ENCODE measurements at places on chromosomes 5 and 9.

- DNase-seq, result peak; percentile 82
Observed at GRCh38 chr5:150624334-150625163, 15.9 kb upstream of the SYNPO start.

- no peak for DNase-seq
Observed at GRCh38 chr9:5556101-5556705, 45.9 kb downstream of the PDCD1LG2 start.

- DNase-seq, result no peak
Observed at GRCh38 chr9:74333384-74334032, 163.6 kb upstream of the RORB start.

DNA sequence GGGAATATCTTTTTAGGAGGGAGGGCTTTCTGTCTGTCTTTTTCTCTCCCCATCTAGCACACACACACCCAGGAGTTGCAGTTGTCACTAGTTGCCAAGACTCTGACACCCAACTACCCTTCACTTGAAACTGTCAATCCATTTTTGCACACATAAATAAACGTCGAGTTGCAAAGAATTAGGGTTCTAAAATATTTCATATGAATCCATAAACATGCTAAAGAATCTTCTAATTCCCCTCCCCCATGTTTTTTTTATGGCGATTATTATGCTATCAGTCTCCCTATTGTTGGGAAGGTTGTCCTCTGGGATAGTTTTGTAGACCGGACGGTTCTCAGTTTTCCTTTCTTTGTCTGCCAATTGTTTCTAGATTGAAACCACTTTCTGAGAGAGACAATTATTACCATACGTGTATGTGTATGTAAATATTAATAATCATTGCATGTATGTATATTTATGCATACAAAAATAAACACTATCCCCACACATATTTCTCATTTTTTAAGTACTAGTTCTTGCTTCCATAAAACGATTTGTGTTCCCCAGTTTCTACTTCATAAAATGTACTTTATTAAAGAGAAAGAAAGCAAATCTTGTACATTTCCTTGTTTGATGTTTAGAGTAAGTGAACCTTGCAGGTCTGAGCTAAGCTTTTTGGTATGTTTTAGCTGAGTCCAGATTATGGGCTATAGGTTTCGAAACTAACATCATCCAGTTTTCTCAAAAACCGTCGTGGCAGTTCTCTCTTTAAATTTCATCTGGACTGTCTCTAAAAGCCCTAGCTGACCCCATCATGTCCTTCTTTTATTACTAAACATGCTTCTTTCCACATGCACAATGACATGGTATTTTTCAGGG is 165.0 kb upstream of the MPDZ start:
- no peak for DNase-seq

DNA sequence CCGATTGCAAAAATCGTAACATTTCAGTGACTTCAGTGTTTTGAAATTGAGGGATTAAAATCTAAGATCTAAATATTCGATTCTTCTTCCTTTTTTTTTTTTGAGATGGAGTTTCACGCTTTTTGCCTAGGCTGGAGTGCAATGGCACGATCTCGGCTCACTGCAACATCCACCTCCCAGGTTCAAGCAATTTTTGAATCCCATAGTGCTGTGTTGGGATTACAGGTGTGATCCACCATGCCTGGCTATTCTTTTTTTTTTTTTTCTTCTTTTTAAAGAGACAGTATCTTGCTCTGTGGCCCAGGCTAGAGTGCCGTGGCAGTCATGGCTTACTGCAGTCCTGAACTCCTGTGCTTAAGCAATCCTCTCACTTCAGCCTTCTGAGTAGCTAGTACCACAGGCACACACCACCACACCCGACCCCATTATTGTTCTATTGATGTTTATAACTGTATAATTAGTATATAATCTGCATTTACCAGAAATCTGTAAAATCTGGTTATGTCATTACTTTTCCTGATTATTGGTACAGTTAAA is 42.7 kb downstream of the NSD1 start:
- DNase-seq, result no peak

DNA sequence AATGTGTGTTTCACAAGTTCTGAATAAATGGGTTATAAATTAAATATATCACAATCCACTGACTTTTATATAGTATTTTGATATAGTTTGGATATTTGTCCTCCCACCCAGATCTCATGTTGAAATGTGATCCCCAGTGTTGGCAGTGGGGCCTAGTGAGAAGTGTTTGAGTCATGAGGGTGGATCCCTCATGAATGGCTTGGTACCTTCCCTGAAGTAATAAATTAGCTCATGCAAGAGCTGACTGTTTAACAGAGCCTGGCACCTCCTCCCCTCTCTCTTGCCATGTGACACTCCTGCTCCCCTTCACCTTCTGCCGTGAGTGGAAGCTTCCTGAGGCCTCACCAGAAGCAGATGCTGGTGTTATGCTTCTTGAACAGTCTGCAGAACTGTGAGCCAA is 127.9 kb upstream of the PALM2AKAP2 start:
- DNase-seq, result no peak

DNA sequence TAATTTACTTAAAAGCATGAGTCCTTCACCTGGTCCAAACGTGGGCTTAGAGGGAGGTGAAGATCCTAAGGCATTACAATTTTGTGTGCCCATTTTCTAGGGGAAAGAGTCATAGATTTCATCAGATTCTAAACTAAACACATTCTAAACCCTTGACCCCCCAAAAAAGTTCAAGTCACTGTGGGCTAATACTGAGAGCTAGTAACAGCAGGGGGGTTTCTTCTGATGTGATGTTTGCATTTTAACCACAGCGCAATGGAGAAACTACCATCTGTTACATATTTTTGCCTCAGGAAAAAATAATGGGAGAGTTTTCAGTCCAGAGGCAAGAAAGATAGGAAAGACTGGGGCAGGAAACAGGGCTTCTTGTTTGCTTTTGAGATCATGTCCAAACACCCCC is 110.8 kb upstream of the SLC1A3 start:
- DNase-seq, result no peak

DNA sequence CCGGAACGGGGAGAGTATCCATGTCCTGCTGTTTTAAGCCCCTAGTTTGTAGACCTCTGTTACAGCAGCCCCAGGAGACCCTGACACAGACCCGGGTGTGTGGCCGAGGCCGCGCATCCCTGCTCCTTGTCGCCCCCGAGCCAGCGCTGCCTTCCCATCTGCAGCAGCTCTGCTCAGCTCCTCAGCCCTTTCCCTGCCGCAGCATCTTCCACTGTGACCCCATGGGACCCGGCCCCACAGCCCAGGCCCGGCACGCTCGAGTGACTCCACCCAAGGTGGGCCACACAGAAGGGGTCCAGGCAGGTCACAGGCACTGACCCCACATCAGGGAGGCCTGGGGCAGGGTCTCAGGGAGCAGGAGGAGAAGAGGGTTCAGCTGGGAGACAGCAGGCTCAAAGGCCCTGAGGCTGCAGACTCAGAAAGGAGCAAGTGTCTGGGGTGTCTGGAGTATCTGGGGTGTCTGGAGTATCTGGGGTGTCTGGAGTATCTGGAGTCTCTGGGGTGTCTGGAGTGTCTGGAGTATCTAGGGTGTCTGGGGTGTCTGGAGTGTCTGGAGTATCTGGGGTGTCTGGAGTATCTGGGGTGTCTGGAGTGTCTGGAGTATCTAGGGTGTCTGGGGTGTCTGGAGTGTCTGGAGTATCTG is 31.2 kb downstream of the LHX3 start:
- no peak for DNase-seq

GRCh38 chr5:43242196-43242595 is 50.2 kb downstream of the NIM1K start:
- DNase-seq, result no peak

- no peak for DNase-seq
Observed at GRCh38 chr5:39190311-39191102, 28.9 kb downstream of the FYB1 start.

- no peak for DNase-seq
Observed at GRCh38 chr5:175347027-175347426, 97.0 kb downstream of the DRD1 start.

GRCh38 chr5:91228188-91228587 is 154.9 kb downstream of the ARRDC3 start:
- no peak for DNase-seq

- no peak for DNase-seq
Observed at GRCh38 chr5:112960863-112961504, 15.6 kb upstream of the DCP2 start.

- no peak for DNase-seq
Observed at GRCh38 chr5:150342583-150342982, 14.9 kb upstream of the TCOF1 start.

- peak; percentile 58 for DNase-seq
Observed at GRCh38 chr9:76459694-76460635, 983 bp downstream of the GCNT1 start.

GRCh38 chr5:158877124-158877581 is 222.6 kb downstream of the EBF1 start:
- DNase-seq, result no peak

GRCh38 chr5:91168859-91169258 is 214.3 kb downstream of the ARRDC3 start:
- DNase-seq, result no peak

DNA sequence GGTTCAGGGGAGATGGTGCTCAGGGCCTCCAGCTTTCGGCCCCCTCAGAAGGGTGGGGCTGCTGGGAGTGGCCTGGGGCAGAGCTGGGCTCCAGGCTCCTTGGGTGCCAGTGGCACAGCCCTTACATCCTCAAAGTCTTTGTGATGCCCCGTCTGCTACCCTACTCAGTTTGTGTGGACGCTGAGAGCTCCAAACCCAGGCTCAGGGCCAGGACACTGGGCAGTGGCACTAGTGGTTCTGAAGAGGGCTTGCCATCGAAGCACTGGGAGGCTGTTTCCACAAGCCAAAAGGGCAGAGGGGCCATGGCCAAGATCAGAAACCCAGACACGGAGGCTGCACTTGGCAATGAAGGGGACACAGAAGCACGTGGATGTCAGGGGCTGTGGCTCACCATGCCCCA is 99.1 kb downstream of the GABBR2 start:
- DNase-seq, result no peak

DNA sequence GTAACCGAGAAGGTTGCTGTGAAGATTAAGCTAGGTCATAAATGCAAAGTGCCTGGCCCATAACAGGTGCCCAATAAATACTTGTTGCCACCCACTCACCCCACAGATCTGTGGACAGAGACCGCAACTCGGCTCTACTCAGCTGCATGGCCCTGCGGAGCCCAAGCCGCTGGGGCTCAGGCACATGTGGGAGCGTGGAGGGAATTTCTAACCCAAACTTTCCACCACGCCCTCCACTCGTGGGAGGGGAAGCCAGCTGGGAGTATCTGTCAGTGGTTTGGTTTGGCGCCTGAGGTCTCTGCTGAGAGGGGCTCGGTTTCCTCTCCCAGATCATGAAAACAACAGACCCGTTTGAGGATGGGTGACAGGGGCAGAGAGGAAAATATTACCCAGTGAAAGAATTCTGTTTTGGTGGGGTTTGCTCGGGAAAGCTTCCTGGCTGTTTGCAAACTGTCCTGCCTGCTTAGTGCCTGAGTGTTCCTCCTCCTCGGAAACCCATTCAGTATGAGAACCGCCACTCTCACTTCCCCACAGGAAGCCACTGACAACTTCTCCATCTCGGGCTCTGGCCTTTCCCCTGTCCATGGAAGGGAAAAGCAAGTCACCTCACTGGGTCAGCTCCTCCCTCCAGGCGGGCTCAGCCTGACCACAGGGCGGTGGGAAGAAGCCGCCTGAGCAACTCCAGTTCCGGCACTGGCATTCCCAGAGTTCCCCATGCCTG is 60.1 kb downstream of the RGS3 start:
- DNase-seq, result no peak

DNA sequence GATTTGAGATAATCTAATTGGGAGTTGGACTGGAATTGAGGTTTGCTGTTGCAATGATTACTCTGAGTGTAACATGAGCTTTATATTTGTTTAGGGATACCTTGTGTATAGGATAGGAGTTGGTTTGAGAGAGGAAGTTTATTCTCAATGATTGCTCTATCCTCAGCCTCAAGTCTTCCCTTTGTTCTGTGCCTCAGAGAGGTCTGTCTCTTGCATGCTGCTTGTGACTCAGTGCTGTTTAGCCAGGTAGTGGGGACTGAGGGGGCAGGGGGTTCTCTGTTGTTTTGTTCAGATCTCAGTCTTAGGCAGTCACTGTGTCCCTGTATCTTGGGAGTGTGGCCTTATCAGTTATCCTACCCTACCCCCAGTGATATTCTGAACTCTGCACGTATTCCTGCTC is 192.1 kb downstream of the SPATA31D1 start:
- DNase-seq, result no peak

DNA sequence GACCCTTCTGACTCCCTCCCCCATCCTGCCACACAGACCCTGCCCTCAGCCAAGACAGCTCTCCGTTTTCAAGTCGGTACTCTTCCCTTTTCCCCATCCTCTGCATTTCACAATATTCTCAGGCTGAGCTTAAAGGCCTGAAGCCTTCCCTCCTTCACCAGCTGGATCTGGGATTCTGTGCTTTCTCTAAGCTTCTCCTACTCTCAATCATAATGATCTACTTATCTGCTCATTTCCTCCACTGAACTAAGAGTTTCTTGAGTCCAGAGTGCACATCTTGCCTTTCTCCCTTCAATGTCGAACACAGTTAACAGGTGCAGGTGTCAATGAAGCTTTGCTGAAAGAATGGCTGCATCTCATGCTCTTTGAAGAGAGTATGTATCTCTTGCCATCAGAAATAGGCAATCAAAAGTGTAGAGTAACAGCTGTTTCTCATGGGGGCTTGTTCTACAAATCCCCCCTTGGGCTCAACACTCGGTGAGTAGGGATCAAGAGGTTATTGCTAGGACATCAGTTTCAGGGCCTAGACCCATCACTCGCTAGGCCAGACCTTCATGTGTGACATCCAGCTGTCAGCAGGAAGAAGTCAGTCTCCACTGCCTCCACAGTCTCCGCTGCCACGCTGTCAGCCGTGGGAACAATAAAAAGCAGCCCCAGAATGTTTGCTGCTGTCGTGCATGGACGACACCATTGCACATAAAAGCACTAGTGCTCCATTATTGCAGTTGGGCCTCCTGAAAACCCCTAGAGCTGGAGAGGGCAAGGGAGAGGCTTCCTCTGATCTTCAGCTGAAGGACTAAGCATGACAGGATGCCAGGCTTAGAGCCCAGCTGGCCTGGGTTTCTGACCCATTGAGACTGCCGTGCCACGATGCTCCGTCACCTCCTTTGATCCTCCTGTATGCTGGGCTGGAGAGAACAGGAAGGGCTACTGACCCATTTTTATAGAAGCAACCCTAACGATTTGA is 23.7 kb downstream of the TRAF1 start:
- DNase-seq, result no peak

DNA sequence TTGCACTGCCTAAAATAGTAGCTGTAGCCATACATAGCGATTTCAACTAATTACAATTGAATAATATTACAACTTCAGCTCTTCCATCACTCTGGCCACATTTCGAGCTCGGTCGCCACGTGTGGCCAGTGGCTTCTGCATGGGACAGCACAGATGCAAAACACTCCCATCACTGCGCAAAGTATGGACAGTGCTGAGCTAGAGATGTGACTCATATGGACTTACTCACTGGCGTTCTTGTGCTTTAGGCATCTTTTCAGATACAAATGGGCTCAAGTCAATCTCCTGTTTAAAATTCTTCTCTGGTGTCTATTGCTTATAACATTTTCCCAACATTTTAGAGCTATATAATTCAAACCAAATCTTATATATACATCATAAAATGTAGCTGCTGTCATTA is 222.7 kb downstream of the ELAVL2 start:
- DNase-seq, result no peak

GRCh38 chr9:91923145-91923544 is 26.9 kb downstream of the ROR2 start:
- no peak for DNase-seq

Measured in urothelium cell line (cell line).